Activated naive CD8-positive, alpha-beta T cell treated with anti-CD3 and anti-CD28 coated beads for 36 hours (primary cell): ENCODE measurements at places on chromosomes 5 and 9.

DNA sequence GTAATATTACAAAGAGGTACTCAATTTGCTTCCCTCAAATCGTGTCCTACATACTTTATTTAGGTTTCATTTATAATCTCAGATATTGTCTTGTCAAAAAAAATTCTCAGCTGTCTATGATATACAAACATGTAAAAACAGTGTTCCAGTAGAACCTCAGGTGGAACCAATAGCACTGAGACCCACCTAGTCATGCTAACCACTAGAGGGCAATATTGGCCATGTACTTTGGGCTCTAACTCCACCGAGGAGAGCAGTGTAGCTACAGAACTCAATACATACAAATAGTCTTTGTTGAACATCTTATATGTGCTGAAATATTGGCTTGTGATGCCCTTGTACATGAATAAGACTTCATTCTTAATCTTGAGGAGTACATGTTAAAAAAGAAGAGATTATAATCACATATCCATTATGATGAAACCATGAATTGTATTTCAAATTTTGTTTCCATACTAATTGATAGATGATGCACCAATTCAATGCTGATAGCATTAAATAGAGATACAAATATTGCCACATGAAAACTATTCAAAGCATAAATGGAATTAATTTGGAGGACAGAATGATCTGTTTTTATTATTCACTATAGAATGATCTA, 71.2 kb upstream of the CNTLN start:
- DNase-seq, result no peak

GRCh38 chr5:82354543-82354942, 76.4 kb upstream of the RPS23 start:
- no peak for DNase-seq

DNA sequence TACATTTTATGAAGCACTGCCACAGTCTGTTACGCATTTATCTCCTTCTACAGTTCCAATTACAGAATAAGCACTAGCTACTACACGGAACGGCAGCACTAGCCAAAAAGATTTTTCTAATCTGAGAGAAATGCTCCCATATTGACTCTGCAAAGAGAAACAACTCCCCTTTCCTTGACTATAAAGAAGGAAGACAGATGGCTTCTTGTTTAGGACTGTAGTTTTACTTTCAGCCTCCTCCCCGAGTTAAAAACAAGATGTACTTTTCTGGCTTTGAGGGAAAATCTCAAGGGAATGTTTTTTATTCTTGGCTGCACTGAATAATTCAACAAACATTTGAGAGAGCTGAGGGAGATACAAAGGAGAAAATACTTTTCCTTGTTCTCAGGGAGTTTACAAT, 1.9 kb upstream of the SLC44A1 start:
- no peak for DNase-seq

GRCh38 chr5:128014578-128014977, 69.0 kb upstream of the SLC12A2 start:
- no peak for DNase-seq

GRCh38 chr9:103397868-103398600, 402.9 kb downstream of the CYLC2 start:
- peak; percentile 4 for DNase-seq

- DNase-seq, result peak; percentile 79
These were observed 72.3 kb downstream of the ICE1 start for GRCh38 chr5:5494489-5495402.

DNA sequence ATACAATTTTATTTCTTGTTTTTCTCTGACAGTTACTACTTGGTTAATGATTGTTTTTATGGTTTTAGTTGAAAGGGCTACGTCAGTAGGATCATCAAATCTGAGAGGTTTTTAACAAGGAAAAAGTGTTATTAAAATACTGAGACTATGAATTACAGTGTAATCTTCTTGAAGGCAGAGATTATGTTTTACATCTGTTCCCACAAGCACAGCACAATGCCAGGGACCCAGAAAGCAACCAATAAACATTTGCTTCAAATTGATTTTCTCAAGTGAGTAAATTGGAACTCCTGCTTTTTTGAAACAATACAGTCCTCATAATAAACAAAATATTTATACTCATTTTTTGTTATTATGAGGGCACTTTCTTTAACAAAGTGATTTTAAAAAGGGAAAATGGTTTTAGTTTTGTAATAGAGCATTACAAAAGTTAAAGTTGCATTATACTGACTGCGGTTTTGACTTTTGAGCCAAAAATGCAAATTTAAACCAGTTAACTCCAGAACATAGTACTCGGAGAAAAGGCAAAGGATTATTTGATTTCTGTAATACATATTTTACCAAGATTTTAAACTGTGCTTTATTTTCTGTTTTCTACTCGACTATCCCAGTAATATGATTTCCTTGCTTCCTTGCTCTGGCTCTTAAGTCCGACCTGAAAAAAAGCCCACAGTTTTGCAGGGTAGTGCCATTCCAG, 176.9 kb downstream of the GDNF start:
- no peak for DNase-seq

- no peak for DNase-seq
These were observed 28.3 kb upstream of the UHRF2 start for GRCh38 chr9:6384732-6385131.

- no peak for DNase-seq
These were observed 138.6 kb downstream of the ARRDC3 start for GRCh38 chr5:91244380-91245073.

GRCh38 chr5:100574716-100575115, 39.5 kb downstream of the FAM174A start:
- DNase-seq, result no peak

DNA sequence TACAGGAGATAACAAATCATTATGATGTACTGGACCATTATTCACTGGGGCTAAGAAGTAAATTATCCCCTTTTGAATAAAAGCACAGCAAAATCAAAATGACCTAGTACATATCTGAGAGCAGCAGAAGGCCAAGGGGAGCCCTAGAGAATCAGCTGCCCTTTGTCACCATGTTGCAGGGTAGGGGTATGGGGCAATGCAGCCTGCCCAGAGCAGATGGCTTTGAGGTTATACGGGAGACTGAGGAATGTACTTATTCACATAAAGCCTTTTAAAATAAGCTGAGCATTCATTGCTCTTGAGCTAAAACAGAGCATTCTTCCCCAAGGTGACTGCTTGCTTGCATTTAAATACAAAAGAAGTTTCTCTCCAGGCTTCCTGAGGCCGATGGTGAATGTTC, 2.6 kb upstream of the TNFAIP8 start:
- no peak for DNase-seq

- peak; percentile 69 for DNase-seq
These were observed 43.3 kb upstream of the NCS1 start for GRCh38 chr9:130128733-130129431.

DNA sequence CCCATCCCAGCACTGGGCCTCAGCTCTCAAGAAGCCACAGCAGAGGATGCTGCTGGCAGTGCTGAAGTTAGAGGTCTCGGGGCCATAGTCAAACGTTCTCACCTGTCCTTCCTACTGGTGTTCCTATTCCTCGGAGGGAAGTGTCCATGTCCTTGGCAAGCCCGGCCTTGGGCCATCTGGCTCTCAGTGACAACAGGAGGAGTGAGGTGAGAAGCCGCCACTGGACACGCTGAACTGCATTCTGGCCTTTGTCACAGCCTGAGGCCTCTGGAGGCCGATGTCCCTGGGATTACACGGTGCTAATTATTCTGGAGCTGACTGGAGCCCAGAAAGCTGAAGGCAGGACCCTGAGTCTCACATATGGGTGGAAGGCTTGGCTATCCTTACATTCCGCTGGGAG, 92.5 kb downstream of the OLFM1 start:
- DNase-seq, result no peak

GRCh38 chr9:117413346-117414219, 1.3 kb downstream of the ASTN2 start:
- no peak for DNase-seq

DNA sequence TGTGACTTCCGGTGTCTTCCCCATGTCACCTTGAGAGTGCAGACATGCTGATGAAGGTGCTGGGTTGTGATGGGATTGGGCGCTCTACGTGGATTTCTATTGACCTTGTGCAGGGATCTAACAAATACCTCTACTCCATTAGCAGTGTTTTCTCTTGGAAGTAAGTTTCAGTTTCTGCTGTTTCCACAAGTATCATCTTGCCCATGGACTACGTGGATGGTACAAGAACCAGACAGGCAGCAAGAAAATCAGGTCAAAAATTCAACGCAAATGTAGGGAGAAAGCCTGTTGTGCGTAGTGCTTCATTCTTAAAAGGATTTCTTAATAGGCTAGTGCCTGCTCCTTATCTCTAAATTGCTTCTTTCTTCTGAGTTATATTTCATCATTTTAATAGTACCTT, 60.8 kb downstream of the AOPEP start:
- no peak for DNase-seq

- no peak for DNase-seq
These were observed 182.2 kb upstream of the TARS1 start for GRCh38 chr5:33258553-33258952.
